ENCODE measurements at places on chromosomes 12 and 14.
A peak's percentile ranks its signal among the peaks of the same experiment; 100 is the strongest.

DNA sequence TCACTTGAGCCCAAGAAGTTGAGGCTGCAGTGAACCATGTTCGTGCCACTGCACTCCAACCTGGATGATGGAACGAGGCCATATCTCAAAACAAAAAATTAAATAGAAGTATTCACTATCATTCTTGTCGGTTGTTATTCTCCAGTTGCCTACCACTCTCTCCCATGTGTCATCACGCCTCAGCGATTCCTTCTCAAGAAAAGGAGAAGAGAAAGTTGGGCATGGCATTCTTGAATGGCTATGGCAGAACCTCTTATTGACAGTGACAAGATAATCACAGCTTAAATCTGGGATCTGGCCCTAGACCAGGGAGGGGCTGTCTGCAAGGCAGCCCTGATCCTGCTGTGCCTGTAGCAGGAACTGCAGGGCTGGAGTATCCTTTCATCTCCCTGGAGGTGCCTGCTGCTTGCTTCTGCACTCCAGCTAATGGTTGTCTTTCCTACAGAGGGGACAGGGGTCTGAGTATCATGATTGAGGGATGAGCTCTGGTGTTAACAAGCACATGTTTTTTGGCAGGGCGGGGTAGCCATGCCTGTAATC lies 12.8 kb upstream of the MLEC start:
- H3K27me3 ChIP-seq: no peaks in the 10 kb centered on the region
- H3K4me3 ChIP-seq: no peak overlapping the region
- no peak overlapping the region for H3K27ac ChIP-seq

DNA sequence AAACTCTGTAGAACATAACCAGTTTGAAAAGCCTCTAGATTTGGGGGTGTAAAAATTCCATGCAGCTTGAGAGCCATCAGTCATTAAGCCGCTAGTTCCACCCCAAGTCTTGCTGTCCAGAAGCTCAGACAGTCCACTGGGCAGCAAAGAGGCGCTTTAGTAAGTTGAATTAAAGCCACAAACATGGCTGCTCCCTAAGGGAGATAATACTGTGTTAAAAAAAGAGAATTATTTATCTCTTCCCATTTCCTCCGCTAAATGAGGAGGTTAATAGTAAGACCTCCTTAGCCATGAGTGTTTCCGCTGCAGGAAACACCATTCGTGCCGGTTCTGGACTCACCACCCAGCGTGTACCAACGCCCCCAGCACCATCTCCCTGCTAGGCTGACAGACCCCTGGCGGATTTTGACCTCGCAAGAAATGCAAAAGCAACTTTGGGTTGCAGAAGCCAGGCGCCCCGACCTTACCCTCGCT lies 536 bp downstream of the TM7SF3 start:
- H3K27me3 ChIP-seq: no peaks in the 10 kb centered on the region
- peak overlapping the region; percentile 81 for H3K4me3 ChIP-seq
- H3K27ac ChIP-seq: peak overlapping the region; percentile 64
- H3K4me1 ChIP-seq: peaks cover 20% of the 10 kb centered on the region
- no peaks in the 10 kb centered on the region for H3K36me3 ChIP-seq

DNA sequence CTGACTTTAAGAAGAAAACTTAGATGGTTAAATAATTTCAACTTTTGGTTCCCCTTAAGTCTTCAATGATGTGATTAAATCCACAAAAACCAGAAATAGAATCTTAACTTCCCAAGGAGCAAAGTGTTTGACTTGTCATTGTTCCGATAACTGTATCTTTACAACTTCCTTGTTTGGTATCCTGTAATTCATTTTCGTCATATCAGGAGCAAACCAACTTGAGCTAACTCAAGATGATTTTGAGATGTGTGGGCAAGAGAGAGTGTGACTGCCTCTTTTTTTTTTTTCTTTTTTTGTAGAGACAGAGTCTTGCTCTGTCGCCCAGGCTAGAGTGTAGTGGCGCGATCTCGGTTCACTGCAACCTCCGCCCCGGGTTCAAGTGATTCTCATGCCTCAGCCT lies 25.3 kb downstream of the DRAM1 start:
- no peak overlapping the region for H3K27ac ChIP-seq
- no peaks in the 10 kb centered on the region for H3K36me3 ChIP-seq
- H3K27me3 ChIP-seq: no peaks in the 10 kb centered on the region
- no peaks in the 10 kb centered on the region for H3K4me1 ChIP-seq

GRCh38 chr12:64229240-64229639 lies 7.1 kb upstream of the KICS2 start:
- no peaks in the 10 kb centered on the region for H3K27me3 ChIP-seq
- H3K27ac ChIP-seq: no peak overlapping the region
- DNase-seq: no peak
- no peaks in the 10 kb centered on the region for H3K36me3 ChIP-seq

DNA sequence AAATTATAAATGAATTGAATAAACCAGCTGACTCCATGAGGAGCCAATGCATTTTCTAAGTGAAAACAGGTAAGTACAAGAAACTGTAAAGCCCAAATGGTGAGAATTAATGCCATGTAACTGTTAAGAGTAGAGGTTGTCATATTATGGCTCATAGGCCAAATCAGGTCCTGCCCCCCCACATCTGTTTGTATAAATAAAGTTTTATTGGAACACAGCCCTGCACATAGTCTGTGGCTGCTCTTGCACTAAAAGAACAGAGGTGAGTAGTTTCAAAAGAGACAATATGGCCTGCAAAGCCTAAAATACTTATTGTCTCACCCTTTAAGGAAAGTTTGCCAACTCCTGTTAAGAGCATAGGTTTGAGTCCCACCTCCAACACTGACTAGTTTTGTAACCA lies 140.5 kb upstream of the SRRM4 start:
- DNase-seq: no peak
- H3K4me3 ChIP-seq: no peak overlapping the region
- no peaks in the 10 kb centered on the region for H3K27me3 ChIP-seq
- H3K36me3 ChIP-seq: no peaks in the 10 kb centered on the region

GRCh38 chr14:59247801-59248584 lies 59.5 kb downstream of the DAAM1 start:
- no peak for DNase-seq
- no peaks in the 10 kb centered on the region for H3K27me3 ChIP-seq
- no peak overlapping the region for H3K27ac ChIP-seq
- H3K4me3 ChIP-seq: no peak overlapping the region

- no peaks in the 10 kb centered on the region for H3K4me1 ChIP-seq
- DNase-seq: no peak
- H3K27me3 ChIP-seq: no peaks in the 10 kb centered on the region
- no peak overlapping the region for H3K4me3 ChIP-seq
- H3K36me3 ChIP-seq: no peaks in the 10 kb centered on the region
Observed at GRCh38 chr12:93552427-93552826, 20.0 kb upstream of the SOCS2 start.

DNA sequence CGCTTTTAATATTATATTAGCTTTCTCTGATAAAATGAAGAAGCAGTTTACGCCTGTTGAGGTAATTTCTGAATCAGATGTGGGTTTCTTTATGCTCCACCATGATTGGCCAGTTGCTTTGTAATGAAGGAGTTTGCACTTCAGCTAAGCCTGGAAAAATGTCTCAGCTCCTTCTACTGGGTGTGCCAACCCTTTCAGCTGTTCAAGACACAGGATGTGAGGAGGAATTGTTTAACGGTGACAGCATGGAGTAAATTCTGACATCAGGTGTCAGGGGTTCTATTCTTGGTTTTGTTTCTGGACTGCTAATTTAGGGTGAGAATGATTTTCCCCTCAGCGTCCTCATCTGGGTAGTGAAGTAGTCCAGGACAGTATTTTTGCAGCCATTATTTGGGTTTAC lies 43.5 kb downstream of the FLRT2 start:
- no peak for DNase-seq
- no peak overlapping the region for H3K4me3 ChIP-seq

DNA sequence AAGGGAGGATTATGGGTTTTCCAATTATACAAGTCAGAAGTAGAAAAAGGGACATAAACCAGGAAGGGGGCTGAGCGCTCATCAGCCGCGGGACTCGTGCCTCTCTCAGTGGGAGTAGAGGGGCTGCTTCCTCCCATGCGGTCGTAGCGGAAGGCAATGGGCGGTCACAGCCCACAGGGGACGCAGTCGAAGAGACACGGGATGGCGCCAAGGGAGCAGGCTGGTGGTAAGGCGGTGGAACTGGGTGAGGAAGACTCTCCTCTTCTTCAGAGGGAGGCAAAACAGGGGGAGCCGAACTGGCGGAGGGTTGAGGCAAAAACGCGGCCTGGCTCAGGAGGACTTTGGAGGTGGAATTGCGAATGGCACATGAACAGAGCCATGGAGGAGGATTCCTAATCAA lies 677.7 kb downstream of the TMEM121 start:
- H3K27me3 ChIP-seq: no peaks in the 10 kb centered on the region
- H3K36me3 ChIP-seq: no peaks in the 10 kb centered on the region
- H3K27ac ChIP-seq: no peak overlapping the region
- no peaks in the 10 kb centered on the region for H3K4me1 ChIP-seq

GRCh38 chr14:90626550-90626949 lies 189.7 kb downstream of the TTC7B start:
- H3K27ac ChIP-seq: no peak overlapping the region
- no peak for DNase-seq
- H3K4me3 ChIP-seq: no peak overlapping the region
- H3K4me1 ChIP-seq: peaks cover 24% of the 10 kb centered on the region

GRCh38 chr14:102991376-102991775 lies 66.0 kb downstream of the CDC42BPB start:
- DNase-seq: no peak
- no peak overlapping the region for H3K27ac ChIP-seq
- H3K27me3 ChIP-seq: no peaks in the 10 kb centered on the region
- H3K4me1 ChIP-seq: no peaks in the 10 kb centered on the region
- peaks cover 8% of the 10 kb centered on the region for H3K36me3 ChIP-seq

- no peaks in the 10 kb centered on the region for H3K27me3 ChIP-seq
Observed at GRCh38 chr12:78240827-78241226, 410.1 kb downstream of the NAV3 start.

GRCh38 chr12:59619461-59620240 lies 23.8 kb downstream of the SLC16A7 start:
- no peak overlapping the region for H3K27ac ChIP-seq
- no peaks in the 10 kb centered on the region for H3K27me3 ChIP-seq
- no peak for DNase-seq
- H3K4me1 ChIP-seq: no peaks in the 10 kb centered on the region
- no peak overlapping the region for H3K4me3 ChIP-seq

- no peaks in the 10 kb centered on the region for H3K36me3 ChIP-seq
- H3K27me3 ChIP-seq: no peaks in the 10 kb centered on the region
- H3K27ac ChIP-seq: no peak overlapping the region
- no peaks in the 10 kb centered on the region for H3K4me1 ChIP-seq
Observed at GRCh38 chr14:25570483-25570882, 520.5 kb upstream of the STXBP6 start.

DNA sequence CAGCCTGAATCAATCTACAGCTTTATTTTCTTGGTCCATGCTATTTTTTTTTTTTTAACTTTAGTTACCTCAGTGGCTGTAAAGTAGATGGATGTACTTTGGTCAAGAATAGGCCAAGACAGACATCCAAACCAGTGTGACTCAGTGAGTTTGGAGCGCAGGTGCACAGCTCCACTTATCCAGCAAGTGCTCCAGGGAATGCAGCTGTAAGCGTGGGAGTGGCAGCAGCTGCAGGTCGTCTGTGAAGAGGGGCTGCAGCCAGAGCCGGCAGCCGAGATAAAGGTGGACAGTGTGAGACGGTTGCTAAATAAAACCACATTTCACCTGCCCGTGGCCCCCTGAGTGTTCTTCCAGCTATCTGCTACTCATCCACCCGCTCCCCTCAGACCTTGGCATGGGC lies 1018.7 kb downstream of the AACS start:
- DNase-seq: no peak
- no peak overlapping the region for H3K27ac ChIP-seq
- no peaks in the 10 kb centered on the region for H3K36me3 ChIP-seq

DNA sequence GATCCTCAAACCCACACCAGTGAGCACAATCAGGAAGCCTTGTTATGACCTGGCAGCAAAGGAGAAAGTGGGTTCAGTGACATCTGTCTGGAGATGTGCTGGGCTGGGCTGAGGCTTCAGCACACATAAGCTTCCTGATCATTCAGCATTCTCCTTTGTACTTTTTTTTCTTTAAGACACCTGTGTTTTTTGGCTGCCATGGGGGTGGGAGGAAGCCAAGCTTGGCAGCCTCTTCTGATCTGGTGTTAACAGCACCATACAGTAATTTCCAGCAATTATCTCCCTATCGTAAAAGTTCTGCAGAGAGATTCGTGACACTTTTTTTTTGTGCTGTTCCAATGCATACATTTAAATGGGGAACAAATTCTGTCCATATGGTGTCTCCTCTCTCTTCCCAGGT lies 38.9 kb upstream of the RASSF3 start:
- H3K27ac ChIP-seq: no peak overlapping the region
- DNase-seq: no peak
- H3K27me3 ChIP-seq: no peaks in the 10 kb centered on the region
- H3K4me1 ChIP-seq: no peaks in the 10 kb centered on the region
- H3K4me3 ChIP-seq: no peak overlapping the region

GRCh38 chr12:53845932-53846331 lies 92.7 kb upstream of the HOXC13 start:
- DNase-seq: no peak
- peaks cover 20% of the 10 kb centered on the region for H3K27me3 ChIP-seq
- no peak overlapping the region for H3K4me3 ChIP-seq
- H3K36me3 ChIP-seq: no peaks in the 10 kb centered on the region

DNA sequence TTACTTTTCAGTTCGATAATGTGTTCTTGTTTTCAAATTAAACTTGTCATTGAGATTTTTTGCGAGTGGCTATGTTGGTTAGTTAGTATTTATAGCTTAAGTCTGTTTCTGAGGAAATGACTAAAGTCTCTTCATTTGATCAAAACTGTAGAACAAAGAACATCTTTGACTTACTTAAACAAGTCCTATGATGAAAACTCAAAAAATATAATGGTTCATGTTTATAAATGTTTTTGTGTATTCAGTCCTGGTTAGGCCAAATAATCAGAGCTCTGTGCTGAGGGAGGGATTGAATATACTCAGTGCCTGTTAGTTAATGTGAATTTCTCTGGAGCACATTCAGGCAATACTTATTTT lies 51.7 kb downstream of the PPFIBP1 start:
- no peaks in the 10 kb centered on the region for H3K27me3 ChIP-seq
- no peaks in the 10 kb centered on the region for H3K4me1 ChIP-seq
- H3K27ac ChIP-seq: no peak overlapping the region
- no peak for DNase-seq
- H3K4me3 ChIP-seq: no peak overlapping the region

GRCh38 chr12:10170216-10170615 lies 1.7 kb downstream of the OLR1 start:
- no peaks in the 10 kb centered on the region for H3K36me3 ChIP-seq
- no peak for DNase-seq
- H3K4me1 ChIP-seq: peaks cover 5% of the 10 kb centered on the region
- H3K27me3 ChIP-seq: no peaks in the 10 kb centered on the region
- H3K27ac ChIP-seq: no peak overlapping the region

DNA sequence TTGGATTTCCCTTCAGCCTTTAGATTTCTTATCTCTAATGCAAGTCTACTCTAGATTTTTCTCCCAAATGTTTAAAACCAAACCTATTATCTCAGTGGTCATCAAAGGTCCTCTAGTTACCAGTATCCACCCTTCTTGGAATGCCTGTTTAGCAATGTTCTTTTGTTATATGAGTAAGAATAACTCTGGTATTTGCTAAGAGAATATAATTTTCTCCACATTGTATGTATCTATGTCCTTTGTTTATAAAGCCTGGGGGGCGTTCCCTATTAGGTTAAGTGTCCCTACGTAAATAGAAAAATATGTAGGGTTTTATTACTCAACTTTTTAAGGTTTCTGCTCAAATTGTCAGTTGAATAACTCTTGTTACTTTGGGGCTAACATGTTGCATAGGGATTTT lies 27.3 kb downstream of the PPM1A start:
- no peaks in the 10 kb centered on the region for H3K27me3 ChIP-seq
- no peaks in the 10 kb centered on the region for H3K36me3 ChIP-seq
- H3K4me3 ChIP-seq: no peak overlapping the region
- H3K4me1 ChIP-seq: peaks cover 8% of the 10 kb centered on the region
- H3K27ac ChIP-seq: no peak overlapping the region
- no peak for DNase-seq

Data from hepatocyte (in vitro differentiated cells).